ENCODE measurements at places on chromosomes 6 and 20.
A peak's percentile ranks its signal among the peaks of the same experiment; 100 is the strongest.

- no peak for DNase-seq
Observed at GRCh38 chr20:32906200-32906599, 47.5 kb downstream of the EFCAB8 start.

DNA sequence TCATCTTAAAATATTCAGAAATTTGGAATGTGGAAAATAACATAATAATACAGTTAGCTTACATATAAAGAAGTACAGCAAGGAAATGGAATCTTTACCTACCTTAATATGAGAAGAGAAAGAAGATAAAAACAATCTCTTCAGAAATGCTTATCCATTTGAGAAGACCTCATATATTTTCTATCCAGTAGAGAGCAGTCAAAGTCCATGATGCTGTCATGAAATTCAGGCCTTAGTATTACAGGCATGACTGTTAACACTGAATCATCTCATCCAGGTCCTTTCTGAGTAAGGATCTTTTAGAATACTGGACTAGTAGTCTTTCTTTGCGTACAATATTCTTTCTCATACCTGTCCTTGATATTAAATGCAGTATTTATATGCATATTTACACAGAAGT lies 713.4 kb downstream of the CD109 start:
- DNase-seq = no peak

DNA sequence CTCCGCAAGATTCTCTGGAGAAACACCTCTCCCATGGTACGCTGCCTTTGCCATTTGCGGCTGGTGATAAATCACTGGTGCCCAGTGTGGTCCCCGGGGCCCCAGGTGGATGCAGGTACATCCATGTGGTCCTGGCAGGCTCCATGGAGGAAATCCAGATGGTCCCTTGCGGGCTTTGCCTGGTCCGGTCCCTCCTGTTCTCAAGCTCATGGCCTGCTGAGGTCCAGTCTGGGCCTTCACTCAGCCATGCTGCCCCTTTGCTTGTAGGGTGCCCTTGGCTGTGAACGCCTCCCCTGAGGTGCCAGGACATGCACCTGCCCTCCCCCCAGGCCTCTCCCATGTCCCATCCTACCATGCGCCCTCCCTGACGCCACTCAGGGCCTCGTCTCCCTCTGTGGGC lies 21.2 kb upstream of the DACT2 start:
- DNase-seq = no peak

DNA sequence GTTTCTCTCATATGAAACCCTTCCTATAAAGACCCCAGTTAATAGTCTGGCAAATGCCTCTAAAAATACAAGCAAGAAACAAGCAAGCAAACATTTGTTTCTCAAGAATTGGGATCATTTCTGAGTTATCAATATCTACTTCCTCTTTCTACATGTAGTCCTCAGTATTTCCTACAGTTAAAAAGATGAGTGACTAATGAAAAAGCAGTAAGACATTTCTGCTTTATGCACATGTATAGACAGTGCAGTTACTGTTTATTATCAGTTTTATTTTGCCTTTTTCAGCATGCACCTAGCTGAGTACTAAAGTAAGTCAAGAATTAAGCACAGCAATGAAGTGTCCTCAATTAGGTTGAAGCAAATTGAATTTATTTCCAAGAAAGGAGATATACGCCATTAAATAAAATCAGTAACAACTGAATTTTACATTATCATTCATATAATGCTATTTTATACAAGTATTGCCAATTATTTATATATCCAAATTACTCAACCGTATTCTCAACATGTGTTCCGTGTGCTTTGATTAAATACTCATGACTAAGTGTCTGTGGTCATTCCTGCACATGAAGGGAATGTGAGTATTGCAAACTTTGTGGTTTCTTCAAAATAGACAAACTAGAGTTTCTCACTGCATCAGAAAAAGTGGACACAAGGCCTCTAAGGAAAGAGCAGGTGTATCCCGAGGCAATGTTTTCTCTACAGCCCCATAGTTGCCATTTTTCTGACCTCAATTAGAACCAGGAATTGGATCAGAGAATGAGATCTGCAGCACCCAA lies 159.3 kb upstream of the MARCKS start:
- DNase-seq = no peak

DNA sequence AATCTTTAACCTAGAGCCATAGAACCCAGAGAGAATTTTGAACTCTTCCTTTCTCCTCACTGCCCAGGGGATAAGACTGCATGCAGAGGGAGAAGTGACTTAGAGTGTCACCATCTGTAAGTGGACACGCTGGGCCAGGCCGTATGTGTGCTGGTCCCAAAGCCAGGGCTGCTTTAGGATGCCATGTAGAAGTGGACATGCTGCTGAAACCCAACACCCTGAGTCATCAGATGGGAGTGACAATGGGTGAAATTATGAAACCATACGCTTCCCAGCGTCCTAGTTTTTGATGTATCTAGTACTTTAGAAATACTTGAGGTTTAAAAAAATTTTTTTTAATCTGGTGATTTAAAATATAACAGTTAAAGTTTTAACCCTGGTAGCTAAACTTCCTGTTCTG lies 191.1 kb downstream of the FNDC1 start:
- no peak for DNase-seq

- DNase-seq = no peak
Observed at GRCh38 chr20:46324960-46325703, 16.8 kb upstream of the CDH22 start.

GRCh38 chr20:46307139-46307998 lies 929 bp downstream of the CDH22 start:
- peak; percentile 17 for DNase-seq

- DNase-seq = no peak
Observed at GRCh38 chr20:2361035-2361593, 19.6 kb upstream of the TGM6 start.
